ENCODE measurements at places on chromosomes 3 and 15. TPM values are rescaled to one million over a fixed set of nuclear protein-coding genes. Genes with fewer than 3 reads are reported as not detected.

DNA sequence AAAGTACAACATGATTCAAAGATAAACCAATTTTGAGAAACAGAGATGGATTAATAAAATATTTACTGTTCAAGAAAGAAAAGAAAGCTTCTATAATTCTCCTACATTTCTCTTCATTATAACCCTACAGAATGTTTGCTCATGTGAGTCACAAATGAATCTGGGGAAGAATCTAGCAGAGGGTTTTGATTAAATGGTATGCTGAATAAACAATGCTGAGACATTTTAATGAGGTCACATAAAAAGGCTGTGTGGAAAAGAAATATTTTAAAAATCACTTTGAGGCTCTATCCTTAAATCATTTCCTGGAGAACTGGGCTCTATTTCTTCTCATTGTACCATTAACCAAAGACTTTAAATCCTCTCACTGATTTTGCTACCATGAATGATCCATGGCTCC, 727.7 kb downstream of the NTRK3 start:
- no peak for DNase-seq

DNA sequence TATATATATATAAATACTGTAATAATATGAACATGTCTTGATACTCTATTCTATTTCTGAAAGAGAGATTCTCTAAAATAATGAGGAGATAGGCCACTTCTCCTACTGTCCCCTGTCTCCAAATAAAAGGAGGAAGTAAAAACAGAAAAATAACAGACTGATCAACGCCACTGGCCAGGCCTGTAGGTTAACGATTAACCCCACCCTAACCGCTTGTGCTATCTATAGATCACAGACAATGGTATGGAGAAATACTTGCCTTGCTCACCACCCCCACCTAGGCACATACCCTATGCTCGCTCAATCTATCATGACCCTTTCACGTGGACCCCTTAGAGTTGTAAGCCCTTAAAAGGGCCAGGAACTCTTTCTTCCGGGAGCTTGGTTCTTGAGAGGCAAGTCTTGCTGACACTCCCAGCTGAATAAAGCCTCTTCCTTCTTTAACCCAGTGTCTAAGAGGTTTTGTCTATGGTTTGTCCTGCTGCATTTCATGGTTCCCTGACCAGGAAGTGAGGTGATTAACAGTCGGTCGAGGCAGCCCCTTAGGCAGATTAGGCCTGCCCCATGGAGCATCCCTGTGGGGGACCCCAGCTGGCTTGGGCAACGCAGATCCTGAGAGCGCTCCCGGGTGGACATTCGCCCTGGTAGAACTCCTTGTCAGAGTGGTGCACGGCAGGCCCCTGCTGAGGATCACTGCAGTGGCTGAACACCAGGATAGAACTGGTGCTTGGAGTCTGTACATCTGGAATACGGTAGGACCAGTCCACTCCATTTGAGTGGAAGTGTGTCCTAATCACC, 521.8 kb upstream of the CNTN3 start:
- DNase-seq: no peak

DNA sequence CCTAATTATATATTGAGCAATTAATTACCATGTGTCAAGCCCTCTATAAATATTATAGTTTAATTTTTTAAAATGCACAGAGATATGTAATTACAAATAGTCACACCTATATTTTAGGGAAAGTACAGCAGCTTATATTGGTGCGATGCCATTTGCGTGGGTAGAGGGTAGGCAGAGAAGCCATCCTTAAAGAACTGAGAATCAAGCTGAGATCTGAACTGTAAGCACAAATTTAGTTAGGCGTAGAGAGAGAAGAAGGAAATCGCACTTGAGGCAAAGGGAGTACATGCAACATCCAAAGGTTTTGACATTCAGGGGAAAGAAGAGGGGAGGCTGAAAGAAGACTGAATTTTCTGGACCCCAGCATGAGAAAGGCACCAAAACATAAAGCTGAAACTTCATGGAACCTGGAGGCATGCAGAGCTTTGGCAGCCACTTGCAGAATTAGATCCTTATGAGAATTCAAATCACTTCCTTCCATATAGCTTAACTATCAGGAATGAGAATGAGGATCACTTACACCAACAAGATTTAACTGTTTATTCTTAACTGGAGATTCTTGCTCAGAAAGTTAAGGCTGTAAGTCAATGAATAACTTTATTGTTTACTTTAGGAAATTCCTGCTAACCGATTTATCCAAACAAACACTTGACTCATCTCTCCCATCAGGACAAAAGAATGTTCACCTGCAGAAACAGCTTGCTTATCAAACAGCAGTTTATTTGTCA, 114.3 kb downstream of the TGFBR2 start:
- DNase-seq: no peak

- DNase-seq: no peak
These were observed 5.1 kb downstream of the ONECUT1 start for GRCh38 chr15:52784799-52785671.

DNA sequence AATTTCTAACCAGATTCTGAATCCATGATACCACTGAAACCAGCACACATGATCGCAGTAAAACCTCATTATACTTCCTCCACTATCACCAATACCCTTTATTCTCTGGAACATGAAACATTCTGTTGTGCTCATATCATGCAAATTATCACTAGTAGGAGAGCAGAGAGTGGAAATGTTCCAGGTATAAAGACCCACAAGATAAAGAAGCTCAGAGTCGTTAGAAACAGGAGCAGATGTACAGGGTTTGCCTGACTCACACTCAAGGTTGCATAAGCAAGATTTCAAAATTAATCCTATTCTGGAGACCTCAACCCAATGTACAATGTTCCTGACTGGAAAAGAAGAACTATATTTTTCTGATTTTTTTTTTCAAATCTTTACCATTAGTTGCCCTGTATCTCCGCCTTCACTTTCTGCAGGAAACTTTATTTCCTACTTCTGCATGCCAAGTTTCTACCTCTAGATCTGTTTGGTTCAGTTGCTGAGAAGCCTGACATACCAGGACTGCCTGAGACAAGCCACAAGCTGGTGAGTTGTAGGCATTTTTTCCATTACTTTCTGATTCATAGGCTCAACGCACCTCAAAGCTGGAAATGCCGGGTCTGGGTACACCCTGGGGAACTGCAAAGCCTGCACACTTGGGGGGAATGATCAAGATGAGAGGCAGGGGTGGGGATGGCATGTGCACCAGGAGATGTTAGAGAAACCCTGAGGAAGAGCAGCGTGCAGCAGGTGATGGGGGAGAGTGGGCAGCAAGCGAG, at the start of gene CCR2:
Gene CCR2, plus strand, starts transcription at position 465 of the 764 bp plus-strand sequence. CDS start 3,417 bp downstream, outside the sequence.
- DNase-seq: no peak

GRCh38 chr3:39849992-39850715, 40.7 kb downstream of the MYRIP start:
- DNase-seq: no peak

DNA sequence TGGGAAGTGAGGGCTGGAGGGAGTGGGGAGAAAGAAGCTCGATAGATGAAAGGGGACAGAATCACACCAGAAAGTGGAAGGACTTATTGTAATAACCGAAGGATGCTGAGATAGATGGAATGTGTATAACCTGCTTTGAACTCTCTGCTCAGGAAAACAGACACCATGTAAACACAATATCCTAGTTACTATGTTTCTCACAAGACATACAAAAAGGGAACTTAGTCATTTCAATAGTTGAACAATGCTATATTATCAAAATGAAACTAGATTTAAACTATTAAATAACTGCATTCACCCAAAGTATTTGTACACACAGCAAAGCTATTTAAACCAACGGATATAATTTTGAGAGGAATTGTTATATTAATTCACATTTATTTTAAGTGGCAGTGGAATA, 108.3 kb upstream of the GADL1 start:
- no peak for DNase-seq

DNA sequence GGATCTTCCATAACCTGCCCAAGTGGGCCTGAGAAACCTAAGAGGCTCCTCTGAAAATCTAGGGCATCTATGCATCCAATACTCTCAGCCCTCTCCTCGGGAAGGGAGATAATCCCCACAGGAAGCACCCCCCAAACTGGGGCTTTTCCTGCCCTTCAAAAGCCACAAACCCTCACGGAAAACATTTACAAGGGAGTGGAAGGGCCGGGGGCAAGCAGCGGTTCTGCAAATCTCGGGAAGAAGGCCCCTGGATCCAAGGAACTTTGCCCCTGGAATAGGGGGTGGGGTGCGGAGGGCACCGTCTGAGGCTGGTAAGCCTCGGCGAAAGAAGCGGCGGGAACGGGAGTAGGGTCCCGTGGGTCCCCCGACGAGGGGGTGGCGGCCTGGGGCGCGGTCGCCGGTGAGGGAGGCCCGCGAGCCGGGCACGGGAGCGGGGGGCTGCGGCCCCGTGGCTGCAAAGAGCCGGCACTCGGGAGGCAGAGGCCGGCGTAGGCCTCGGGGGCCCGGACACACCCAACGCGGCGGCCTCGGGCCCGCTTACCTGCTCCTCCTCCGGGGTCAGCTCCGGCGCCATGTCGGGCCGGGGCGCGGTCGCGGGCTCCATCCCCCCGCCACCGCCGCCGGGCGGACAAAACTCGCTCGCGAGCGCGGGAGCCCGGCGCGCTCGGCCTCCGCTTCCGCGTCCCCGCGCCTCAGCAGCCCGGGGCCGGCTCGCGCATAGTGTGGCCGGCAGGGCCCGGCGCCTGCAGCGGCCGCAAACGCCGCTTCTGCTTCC, 755 bp downstream of the PTPN9 start:
- no peak for DNase-seq

The MFAP1 gene
- 12.3 TPM for total RNA-seq

The GOLGA6B gene
- total RNA-seq: not detected

The INKA1 gene
- total RNA-seq: 4.2 TPM

The GOLGA6A gene
- total RNA-seq: not detected

The DZIP3 gene
- total RNA-seq: 16.1 TPM

The RTP3 gene
- not detected for total RNA-seq
